ENCODE measurements at places on chromosomes 2 and 18.

- DNase-seq: no peak
These were observed 551.2 kb downstream of the RNF144A start for GRCh38 chr2:7468448-7468828.

GRCh38 chr2:220460257-220460985 is 833.0 kb downstream of the SLC4A3 start:
- no peak for DNase-seq

DNA sequence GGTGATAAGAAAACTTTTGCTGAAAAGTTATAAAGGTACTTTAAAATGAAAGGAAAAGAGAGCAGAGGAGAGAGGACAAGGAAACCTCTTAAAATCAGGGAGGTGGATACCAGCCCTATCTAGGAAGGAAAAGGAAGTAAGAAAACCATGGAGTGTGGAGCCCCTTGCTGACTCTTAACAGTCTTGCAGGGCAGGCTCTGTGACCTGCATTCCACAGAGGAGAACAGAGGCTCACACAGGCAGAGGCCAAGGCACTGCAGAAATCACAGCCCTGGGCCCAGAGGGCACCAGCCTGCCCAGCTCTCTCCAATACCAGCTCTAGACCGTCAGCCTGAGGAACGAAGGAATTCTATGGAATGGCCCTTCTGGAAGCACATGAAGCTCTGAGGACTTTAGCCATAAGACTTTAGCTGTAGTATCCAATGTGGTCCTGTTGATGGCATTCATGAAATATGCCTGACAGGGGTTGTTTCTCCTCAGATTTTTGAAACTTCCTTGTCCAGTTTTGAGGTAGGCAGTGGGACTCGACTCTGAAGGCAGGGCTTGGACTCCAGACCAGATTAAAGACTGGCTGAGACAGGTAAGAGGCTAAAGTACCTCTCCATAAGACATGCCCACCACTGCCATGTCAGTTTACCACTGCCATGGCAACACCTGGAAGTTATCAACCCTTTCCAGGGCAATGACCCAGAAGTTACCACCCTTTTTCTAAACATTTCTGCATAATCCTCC is 216.3 kb downstream of the ANAPC1 start:
- no peak for DNase-seq

DNA sequence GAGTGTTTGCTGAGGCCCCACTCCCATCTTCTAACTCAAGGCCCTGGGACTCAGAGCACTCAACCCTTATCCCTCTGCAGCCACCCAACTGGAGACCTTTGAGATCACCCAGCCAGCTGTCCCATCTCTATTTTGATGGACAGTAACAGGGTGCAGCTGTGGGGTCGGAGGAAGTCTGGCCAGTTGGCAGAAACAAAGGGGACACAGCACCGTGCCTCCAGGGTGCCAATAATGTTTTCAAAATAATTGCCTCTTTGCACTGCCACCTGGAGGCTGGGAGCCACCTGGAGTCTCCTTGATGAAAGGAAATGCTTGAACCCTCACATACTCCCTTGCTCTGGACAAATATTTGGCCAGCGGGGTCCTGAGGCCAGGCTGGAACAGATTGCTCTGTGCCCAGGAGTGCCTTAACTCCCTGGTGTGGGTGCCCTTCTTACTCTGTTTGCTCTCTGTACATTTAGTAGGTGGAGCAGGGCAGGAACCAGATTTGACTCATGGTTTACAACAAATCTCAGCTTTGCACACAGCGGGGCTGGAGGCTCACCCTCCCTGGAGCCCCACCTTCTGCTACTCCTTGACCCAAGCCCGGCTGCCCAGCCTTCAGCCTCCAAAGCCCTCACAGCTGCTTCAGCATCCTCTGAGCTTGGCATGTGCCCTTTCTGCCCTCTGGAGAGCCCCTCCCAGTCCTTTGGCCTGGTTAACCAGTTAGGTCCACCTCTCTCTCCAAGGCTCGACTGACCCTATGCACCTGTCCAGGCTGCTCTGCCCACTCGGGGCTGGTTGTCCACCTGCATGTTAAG is 17.2 kb downstream of the MAL start:
- no peak for DNase-seq

DNA sequence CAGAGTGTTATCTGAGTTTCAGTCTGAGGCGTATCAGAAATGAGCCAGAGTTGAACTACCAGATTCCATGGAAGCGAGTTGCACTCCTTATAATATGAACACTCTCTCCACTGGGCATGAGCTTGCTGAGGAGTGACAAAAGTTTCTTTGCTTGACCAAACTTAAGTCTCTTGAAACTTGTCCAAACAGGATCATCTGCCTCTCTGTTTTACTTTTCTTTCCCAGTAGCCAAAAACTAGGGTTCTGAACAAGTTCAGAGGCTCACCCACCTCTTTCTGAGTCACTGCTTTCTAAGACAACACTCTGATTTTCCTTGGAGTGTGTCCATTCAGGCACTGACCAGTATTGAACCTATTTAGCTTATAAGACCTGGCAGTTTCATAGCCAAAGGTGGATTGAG is 233.2 kb upstream of the TCF4 start:
- no peak for DNase-seq

GRCh38 chr2:165868211-165868610 is 74.2 kb upstream of the GALNT3 start:
- no peak for DNase-seq

- DNase-seq: no peak
These were observed 26.8 kb upstream of the SLC9A2 start for GRCh38 chr2:102592601-102593000.

DNA sequence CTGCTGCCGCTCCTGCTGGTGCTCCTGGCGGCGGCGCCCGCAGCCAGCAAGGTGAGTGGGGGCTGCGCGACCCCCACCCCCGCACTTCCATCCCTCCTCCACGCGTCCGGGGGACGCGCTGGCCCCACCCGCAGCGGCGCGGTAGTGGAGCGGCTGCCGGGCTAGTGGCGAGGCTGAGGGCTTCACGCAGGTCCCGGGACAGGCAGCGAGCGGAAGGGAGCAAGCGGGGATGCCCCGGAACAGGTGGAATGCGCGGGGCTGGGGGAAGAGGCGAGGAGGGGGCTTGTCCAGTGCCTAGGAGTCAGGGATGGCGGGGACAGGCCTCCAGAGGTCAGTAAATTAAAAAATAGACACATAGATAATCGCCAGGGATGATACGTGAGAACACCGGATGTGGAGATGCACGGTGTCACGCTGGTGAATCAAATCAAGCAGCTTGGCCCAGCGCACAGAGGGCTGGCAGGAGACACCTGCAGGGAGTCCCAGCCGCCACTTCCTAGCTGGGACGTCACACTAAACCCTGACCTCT is 403 bp downstream of the COL4A3 start:
- DNase-seq: peak; percentile 3

DNA sequence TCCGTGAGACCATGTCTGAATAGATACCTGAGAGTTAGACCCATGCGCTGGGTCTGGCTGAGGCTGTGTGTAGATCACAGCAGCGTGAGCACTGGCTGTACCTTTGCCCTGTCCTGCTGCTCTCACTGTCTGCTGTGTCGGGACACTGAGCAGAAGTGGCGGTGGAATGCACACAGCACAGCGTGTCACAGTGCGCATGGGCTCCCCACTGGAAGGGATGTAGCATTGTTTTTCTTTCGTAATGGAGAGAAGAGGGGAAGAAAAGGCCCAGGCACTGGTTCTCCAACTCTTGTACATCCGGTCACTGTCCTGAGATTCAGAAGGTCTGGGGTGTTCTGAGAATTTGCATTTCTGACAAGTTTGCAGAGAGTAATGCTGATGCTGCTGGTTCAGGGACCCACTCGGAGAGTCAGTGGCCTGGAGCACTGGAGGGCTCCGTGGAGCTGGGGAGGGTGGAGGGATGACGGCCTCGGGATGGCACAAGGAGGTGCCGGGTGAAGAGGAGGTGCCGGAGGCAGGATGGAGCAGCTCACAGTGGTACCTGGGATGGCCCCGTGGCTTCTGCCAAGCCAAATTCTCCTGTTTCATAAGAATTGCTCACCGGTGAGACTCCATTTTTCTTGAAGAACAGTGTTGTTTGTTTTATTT is 252.8 kb downstream of the LDLRAD4 start:
- no peak for DNase-seq

- no peak for DNase-seq
These were observed 45.5 kb upstream of the TNFRSF11A start for GRCh38 chr18:62279561-62279960.

- no peak for DNase-seq
These were observed 63.6 kb downstream of the COX7A2L start for GRCh38 chr2:42297322-42297936.

DNA sequence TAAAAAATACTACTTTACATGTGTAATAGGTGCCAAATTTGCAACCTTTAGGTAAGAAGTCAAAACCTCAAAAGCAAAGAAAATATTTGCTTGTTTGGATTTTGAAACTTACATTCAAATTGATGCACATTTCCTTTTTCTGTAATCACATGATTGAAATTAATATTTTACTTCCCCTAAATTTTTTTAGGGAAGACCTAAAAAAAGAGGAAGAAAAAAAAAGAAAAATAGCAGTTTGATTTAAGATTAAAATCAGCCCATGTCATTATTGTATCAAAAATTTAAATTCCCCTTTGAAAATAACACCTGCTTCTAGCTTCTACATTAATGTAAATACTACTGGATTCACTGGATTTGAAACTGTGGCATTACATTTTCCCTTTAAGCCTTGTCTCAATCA is 68.2 kb upstream of the STON1 start:
- DNase-seq: no peak

GRCh38 chr18:76412010-76412817 is 82.8 kb downstream of the ZNF516 start:
- no peak for DNase-seq

DNA sequence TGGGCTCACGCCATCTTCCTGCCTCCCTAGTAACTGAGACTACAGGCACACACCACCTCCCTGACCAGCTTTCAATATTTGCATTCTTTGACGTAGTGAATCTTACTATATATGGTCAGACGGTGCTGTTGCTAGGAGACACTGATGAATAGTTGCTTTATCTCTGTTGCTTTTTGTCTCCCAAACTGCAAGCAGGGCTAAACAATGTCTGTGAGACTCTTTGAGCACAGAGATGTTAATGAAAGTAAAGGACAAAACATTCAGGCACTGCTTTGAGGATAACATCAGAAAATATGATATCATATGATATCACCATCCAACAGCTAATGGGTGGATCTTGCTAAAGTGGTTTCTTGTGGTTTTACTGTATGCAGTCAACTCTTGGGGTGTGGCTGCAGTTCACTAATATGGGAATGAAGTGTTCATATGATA is 43.0 kb downstream of the EMILIN2 start:
- DNase-seq: no peak

- DNase-seq: no peak
These were observed 16.2 kb downstream of the TRIP12 start for GRCh38 chr2:229905601-229906000.

DNA sequence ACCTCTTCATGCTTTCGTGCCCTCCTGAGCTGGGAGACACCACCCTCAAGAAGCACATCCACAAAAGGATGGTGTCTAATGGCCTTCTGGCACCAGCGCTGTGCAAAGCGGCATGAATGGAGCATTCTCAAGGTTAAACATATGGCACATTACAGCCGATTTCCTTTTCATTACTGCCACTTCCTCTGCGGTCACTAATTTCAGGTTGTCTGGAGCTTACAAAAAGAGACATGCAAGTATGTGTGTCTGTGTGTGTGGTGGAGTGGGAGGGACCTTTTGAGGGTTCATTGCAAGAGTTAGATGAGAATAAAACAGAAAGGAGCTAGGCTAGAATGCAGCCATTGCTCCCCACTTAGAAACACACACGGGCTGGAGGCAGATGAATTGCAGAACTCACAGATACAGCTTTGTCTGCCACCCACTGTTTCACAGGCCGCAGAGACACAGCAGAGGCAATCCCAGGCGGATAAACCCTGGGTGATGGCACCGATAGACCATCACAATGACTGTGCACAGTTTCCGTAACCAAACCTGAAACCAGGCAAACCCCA is 76.0 kb downstream of the TGIF1 start:
- peak; percentile 64 for DNase-seq

DNA sequence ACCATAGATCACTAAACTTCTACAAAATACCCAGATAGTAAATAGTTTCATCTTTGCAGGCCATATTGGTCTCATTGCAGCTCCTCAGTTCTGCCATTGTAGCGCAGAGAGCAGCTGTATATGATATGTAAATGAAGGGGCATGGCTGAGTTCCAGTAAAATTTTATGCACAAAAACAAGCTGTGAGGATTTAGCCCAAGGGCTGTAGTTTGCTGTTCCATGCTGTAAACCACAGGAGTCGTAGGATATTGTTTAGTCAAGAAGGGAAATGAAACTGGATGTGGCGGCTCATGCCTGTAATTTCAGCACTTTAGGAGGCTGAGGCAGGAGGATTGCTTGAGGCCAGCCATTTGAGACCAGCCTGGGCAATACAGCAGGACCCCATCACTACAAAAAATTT is 83.0 kb downstream of the MGAT5 start:
- DNase-seq: no peak

DNA sequence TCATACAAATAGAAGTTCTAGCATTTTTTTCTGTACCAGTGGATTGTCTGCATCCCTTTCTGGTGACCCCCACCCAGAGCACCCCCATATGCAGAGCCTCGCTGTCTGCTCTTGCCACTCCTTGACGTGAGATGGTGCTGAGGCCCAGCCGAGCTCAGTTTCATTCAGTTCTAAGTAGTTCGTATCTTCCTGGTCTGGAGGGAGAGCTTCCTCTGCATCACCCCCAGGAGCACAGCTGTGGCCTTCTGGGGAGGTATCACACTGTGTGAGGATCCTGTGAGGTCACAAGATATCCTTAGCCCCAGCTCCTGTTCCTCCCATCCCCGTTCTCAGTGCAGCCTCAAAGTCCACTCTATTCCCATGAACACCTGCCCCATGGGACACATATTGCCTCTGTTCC is 132.7 kb downstream of the PTGR3 start:
- no peak for DNase-seq

GRCh38 chr2:69988086-69988635 is 26.7 kb upstream of the ASPRV1 start:
- DNase-seq: no peak

DNA sequence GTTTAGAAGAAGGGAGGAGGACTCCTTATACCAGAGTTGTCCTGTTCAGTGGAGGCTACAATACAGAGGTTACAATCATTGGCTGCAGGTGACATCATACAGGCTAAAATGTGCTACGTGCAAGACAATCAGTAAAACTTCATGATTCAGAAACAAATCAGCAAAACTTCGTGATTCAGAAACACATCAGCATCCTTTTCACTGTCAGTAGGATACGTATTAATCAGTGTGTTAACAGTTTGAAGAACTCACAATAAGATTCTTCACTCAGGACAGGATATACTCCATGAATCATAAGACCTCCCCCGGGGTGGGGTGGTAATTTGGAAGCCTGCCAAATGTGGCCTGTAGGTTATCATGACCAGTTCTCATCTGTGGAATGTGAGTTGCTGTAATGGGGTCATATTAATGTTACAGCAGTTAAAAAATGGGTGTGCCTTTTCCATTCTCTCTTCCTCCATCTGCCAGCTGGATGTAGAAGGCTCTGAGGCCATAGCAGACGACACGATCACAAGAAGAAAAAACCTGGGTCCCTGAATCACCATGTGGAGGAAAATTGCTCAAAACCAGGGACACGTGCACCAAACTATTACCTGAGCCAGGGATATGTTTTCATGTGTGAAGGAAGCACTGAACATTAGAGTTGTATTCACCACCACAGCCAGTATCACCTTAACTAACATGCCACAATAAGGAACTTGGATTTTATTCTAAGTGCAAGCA is 134.8 kb upstream of the CREB1 start:
- no peak for DNase-seq

GRCh38 chr18:77103187-77103850 is 29.3 kb downstream of the MBP start:
- DNase-seq: no peak

Data from naive thymus-derived CD8-positive, alpha-beta T cell (primary cell).